ENCODE measurements at places on chromosomes 16 and 17.
A peak's percentile ranks its signal among the peaks of the same experiment; 100 is the strongest.

DNA sequence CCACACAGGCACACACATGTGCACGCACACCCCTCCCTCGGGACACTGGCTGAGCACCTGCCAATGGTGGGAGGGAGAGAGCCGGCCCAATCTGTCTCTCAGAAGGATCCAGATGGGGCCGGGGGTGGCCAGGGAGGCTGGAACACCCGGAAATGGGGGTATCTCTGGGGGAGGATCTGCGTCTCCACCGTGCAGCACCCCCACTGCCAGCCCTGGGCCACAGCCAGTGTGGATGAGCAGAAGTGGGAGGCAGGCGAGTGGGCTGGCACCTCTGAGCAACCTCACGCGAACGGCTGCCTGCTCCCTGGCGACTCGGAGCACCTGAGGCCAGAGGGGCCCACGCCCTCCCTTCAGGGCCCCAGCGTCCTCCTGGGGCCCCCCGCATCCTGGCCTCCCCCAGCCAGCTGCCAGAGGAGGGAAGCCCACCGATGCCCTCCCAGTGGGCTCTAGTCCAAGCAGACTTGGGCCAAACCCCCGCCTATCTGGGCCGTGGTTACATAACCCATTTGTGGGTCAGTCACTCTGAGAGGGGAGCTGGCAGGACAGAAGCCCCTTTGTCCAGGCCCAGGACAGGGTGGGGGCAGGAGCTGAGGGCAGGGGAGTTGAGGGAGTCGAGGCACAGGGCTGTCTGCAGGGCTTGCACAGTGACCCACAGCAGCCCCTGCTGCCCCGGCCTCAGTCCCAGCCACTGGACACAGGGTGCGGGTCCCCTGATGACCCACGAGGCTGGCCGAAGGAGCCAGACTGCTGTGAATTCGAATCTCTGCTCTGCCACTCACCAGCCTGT is 5.6 kb downstream of the CASKIN1 start:
- DNase-seq: no peak

DNA sequence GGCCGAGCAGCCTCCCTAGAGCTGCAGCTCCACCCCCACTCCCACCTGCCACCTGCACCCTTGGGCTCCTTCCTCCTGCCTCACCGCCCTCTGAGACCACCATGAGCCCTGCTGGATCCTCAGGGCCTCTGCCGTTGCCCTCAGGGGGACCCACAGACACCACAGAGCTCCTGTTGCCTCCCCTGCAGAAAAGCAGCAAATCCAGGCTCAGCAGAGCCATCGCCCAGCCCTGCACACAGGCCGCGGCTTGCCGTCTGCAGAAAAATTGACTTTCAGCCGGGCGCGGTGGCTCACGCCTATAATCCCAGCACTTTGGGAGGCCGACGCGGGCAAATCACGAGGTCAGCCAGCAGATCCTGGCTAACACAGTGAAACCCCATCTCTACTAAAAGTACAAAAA is 7.0 kb upstream of the PPP1R27 start:
- no peak for DNase-seq

GRCh38 chr16:7382521-7382920 is 49.9 kb downstream of the RBFOX1 start:
- DNase-seq: no peak

DNA sequence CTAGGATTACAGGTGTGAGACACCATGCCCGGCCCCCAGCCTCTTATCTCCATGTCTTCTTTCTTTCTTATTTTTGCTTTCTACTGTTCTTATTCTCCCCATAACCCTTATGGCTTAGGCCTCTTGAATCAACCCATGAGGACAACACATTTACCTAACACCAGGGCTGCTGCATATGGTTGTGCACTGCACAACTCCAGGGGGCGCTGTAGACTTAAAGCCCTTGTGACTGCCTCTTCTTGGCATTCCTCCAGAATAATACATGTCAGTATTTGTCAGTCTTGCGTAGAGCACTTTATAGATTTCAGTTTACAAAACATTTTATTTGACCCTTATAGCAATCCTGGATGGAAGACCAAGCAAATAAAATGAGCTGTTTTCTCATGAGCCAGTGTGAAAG is 225.0 kb upstream of the SALL1 start:
- no peak for DNase-seq

GRCh38 chr17:27247071-27247957 is 46.6 kb upstream of the WSB1 start:
- DNase-seq: peak; percentile 91

DNA sequence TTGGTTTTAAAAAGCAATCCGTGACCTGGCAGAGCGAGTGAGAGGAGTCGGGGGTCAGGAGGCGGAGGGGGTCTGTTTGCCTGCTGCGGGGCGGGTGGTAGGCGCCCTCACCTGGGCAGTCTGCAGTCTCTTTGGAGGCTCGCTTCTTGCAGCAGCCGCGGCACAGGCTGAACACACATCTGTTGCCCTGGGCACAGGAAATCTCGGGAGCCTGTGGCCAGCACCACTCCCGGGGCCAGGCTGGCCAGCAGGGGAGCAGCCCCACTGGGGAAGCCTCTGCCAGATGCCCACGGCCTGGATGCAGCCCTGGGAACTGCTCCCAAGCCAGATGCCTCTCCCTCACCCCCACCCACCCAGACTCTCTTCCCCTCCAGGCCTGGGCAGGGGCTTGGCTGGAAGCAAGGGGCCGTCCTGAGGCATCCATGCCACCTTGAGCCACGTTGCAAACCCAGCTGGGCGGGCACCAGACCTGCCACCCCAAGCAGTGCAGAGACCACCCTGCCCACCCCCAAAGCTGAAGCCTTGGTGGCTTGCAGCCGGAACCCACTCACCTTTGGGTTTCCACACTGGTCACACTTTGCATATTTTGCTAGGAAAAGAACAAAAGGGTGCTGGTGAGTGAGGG is 6.6 kb downstream of the GPS1 start:
- no peak for DNase-seq

GRCh38 chr16:707062-707538 is 1.5 kb upstream of the FBXL16 start:
- DNase-seq: no peak

GRCh38 chr16:66512272-66513110 is 37.4 kb downstream of the TK2 start:
- peak; percentile 45 for DNase-seq

GRCh38 chr16:8005096-8005860 is 585.0 kb downstream of the TMEM114 start:
- DNase-seq: no peak

DNA sequence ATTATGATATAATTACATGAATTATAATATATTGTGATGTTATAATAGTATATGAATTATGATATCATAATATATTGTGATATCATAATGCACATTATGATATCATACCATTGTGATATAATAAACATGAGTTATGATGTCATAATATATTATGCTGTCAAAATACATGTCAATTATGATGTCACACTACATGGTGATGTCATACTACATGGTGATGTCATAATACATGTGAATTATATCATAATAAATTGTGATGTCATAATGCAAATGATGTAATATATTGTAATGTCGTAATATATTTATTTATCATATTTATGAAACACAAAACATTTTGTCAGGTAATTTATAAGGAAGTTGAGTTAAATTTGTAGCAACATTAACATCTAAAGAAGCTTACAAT is 1950.1 kb downstream of the TP53TG3F start:
- DNase-seq: no peak

- DNase-seq: no peak
These were observed 51.8 kb downstream of the RAI1 start for GRCh38 chr17:17732892-17733670.

DNA sequence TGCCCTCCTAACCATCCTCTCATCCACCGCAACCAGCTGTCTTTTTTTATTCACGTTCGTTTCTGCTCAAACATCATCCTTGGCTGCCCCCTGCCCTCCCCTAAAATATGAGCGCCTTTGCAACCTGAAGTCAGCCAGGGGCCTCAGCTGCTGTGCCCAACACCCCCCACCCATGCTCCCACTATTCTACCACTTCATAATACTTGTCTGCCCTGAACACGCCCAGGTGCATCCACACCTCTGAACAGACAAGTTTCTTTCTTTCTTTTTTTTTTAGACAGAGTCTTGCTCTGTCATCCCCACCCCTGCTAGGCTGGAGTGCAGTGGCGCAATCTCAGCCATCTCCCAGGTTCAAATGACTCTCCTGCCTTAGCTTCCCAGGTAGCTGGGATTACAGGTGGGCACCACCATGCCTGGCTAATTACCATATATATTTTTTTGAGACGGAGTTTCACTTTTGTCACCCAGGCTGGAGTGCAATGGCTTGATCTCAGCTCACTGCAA is 26.9 kb downstream of the CEP295NL start:
- no peak for DNase-seq

DNA sequence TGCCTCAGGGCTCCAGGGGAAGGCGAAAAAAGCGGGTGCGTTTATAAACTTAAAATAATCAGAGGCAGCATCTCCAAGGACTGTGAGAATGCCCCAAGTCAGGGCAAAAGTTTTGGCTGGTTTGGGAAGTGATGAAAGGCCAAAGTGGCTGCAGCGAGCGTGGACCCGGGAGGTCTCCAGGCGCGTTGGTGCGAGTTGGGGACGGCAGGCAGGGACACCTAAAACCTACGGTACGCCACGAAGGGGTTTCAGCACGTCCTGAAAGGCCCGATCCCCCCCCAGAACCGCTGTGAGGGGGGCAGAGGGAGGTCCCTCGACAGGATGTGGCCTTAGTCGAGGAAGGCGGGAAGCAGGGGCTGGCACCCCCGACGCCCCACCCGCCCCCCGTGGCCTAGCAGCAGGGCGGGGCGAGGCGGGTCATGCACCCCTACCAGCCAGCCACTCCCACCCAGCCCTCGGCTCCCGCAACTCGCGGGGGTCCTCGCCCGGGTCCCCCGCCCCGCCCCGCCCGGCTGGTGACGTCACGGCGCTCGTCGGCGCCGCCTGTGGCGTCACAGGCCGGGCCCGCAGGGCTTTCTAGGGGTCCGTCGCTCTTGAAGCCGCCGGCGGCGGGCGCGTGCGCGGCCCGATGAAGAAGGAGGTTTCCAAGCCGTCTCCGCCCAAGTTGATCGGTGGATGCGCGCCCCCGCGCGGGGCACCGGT is at the start of gene MYCBPAP:
MYCBPAP (plus strand) TSS at position 569 of the 702 bp plus-strand sequence. CDS start 236 bp downstream, outside the sequence.
- peak; percentile 60 for DNase-seq

GRCh38 chr17:45262516-45263476 is 902 bp upstream of the SPATA32 start:
- no peak for DNase-seq

DNA sequence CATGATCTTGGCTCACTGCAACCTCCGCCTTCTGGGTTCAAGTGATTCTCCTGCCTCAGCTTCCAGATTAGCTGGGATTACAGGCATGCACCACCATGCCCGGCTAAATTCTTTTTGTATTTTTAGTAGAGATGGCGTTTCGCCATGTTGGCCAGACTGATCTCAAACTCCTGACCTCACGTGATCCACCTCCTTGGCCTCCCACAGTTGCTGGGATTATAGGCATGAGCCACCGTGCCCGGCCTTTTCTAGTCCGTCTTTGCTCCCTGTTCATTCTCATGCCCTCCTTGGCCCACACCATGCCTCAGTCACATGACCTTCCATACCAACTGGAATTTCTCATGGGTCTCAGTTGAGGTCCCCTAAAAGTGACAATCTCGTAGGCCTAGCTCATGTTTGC is 86.9 kb downstream of the SNX29 start:
- DNase-seq: no peak

DNA sequence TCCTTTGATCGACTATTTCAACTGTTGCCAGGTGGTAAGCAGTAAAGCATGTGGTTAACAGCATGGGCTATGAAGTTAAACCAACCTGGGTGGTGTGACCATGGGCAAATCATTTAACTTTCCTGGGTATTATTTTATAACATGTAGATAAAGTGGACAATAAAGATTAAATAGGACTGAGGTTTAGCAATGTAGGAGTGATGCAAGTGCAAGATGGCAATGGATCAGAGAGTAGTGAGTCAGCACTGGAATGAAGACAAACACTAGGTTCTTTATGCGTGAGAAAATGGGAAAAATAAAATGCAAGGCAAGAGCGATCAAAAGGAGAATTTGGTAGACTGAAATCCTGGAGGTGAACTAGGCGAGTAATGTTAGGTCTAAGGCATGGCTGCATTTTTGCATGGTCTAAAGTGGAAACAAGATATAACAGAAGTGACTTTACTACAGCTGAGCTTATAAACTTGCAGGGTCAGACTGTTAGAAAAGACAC is 222.4 kb upstream of the AXIN2 start:
- no peak for DNase-seq

DNA sequence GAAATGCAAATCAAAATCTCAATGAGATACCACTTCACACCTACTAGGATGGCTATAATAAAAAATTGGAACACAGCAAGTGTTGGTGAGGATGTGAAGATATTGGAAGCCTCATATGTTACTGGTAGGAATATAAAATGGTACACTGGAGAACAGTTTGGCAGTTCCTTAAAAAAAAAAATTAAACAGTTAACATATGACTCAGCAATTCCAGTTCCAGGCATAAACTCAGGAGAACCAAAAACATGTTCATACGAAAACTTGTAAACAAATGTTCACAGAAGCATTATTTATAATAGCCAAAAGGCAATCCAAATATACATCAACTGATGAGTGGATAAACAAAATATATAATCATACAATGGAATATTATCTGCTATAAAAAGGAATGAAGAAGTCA is 28.2 kb downstream of the ZNF652 start:
- DNase-seq: no peak

GRCh38 chr16:27080895-27081294 is 14.2 kb downstream of the C16orf82 start:
- DNase-seq: no peak

GRCh38 chr16:80372341-80372740 is 168.5 kb upstream of the DYNLRB2 start:
- DNase-seq: no peak

GRCh38 chr16:27483624-27484023 is 66.1 kb downstream of the GTF3C1 start:
- no peak for DNase-seq

- no peak for DNase-seq
These were observed 30.0 kb downstream of the IL21R start for GRCh38 chr16:27431773-27432532.

- no peak for DNase-seq
These were observed 21.5 kb upstream of the NUDT7 start for GRCh38 chr16:77700846-77701245.

- no peak for DNase-seq
These were observed 5.2 kb downstream of the TRAF4 start for GRCh38 chr17:28748852-28749515.

- DNase-seq: no peak
These were observed 154.2 kb upstream of the CDH8 start for GRCh38 chr16:62190426-62190825.

DNA sequence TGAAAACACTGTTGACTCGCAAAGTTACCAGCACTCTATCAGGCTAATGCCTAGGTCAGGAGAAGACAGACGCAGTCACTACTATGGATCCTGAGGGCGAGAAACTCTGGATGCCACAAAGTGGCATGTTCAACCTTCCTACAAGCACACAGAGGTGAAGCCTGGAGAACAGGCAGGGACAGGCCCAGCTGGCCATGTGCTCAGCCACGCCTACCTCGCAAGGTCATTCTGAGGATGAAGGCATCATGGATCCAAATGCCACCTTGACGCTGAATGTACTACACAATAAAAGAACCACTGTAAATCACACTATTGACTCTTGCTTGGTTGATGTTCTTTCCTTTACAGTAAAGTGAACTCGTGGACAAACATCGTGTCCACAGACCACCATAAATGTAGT is 85.8 kb downstream of the ANKRD11 start:
- DNase-seq: no peak

- no peak for DNase-seq
These were observed 4.4 kb downstream of the DHRS7B start for GRCh38 chr17:21131137-21131536.

GRCh38 chr16:65522412-65522811 is 400.5 kb upstream of the CDH11 start:
- DNase-seq: no peak

GRCh38 chr17:46003907-46004748 is 5.1 kb downstream of the STH start:
- peak; percentile 63 for DNase-seq
